Activated naive CD8-positive, alpha-beta T cell treated with anti-CD3 and anti-CD28 coated beads, Interleukin-2, amount 50 U/mL, for 24 hours (primary cell): ENCODE measurements at places on chromosomes 13 and 19.

GRCh38 chr19:640161-640558, 481 bp downstream of the FGF22 start:
- DNase-seq: no peak

DNA sequence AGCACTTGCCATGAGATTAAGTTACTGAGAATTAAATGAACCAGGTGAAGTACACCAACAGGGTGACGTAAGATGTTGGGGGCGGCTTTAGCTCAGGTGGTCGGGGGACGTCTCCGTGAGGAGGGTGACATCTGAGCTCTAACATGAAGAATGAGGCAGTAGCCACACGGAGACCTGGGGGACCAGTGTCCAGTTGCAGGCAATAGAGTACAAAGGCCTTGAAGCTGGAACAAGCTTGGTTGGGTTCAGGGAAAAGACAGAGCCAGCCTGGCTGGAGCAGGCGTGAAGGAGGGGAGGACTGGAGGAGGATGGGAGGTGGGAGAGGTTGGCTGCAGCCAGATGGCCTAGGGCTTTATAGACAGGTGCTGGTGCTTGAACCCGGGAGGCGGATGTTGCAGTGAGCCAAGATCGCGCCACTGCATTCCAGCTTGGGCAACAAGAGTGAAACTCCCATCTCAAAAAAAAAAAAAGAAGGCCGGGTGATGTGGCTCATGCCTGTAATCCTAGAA, 1.6 kb downstream of the SPINT2 start:
- DNase-seq: no peak

DNA sequence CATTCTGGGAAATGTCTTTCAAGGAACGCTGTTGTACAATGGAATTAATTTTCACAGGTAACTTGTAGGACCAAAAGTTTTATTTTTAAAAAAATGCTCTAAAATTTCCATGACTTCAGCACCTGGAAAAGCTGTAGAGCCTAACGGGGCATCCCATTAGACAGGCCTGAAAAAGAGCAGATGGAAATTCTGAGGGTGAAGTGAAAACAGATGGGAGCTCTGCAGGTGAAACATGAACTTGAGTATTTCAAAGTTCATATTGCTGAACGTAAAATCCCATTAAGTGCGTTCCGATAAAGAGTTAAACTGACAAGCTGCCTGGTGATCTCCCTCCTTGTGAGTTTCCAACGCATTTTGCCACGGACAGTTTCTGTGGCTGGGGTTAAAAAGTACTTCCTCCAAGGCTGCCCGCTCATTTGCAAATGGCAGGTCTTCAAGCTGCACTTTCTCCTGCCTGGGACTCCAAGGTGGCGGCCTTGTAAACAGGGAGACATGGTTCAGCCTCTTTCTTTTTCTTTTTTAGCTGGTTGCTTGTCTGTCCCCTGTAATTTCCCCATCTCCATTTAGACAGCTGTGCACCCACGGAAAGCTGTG, 450.4 kb downstream of the FGF9 start:
- no peak for DNase-seq

GRCh38 chr19:16229322-16229641, 31.6 kb downstream of the AP1M1 start:
- no peak for DNase-seq

DNA sequence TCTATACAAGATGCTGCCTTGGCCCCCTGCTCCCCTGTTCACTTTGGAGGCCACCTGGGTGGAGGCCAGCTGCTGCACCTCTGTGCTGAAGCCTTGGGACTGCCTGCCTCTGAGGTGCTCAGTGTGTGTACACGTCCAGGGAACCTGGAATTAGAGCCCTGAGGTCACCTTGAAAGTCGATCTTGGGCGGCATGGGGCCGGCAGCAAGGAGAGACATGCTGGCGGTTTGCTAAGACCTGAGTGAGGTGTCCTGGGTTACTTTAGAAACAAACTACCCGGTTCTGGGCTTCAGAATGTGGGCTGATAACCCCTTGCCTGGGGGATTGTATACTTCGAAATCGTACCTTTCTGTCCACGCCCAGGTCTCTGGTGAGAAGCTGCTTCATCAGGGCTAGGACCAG, 25.5 kb downstream of the TSSK6 start:
- no peak for DNase-seq

- no peak for DNase-seq
These were observed 696 bp downstream of the ZNF460 start for GRCh38 chr19:57280962-57281400.

DNA sequence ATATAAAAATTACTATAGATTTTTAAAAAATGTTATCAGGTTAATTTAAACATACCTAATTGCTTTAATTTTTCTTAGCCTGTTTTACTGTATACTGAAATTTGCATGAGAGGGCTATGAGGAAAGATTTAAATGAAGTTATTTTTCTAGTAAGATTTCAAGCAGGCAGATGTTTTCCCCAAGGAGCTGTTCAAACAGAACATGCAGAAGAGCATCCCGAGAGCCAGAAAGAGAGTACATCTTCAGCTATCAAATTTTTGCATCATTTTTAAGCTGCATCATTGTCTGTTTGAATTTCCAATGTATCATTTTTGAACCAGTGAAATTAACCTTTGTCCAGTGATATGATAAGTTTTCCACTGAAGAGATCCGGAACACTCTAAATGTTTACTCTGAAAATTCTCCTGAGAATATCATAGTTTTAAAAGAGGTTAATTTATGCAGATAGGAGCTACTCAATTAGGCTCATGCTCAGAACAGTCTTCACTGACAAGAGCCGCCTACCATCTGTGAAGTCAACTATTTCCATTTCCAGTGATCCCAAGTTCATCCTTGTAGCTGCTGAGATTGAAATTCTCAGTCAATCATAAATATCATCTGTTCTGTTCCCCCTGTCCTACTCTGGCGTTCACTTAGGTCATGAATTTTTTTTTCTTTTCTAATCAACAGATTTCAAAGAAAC, 467.7 kb upstream of the NBEA start:
- no peak for DNase-seq

DNA sequence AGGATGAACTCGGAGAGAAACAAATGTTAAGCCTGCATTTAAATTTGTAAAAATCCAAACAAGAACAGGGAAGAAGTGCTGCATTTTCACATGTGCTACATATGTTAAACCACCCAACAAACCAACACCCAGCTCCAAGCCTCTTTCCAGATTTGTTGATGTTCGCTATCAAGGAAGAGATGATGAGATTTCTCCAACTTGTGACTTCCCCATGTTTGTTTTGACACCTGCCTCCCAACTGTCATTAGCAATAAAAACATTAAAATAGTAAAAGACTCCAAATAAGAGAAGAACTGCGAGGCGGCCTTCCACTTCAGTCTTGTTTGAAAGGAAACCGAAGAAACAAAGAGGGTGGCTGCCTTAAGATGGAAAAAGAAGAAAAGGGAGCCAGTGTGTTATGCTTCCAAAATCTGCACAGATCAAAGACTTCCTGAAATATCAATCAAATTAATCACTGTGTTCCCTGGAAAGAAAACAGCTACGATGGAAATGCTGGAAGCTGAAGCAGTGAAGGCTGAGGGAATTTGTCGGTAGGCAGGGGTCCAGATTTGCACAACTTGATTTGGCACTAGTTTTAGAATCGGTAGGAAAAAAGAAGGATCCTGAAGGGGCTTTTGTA, 14.0 kb upstream of the GGACT start:
- no peak for DNase-seq

DNA sequence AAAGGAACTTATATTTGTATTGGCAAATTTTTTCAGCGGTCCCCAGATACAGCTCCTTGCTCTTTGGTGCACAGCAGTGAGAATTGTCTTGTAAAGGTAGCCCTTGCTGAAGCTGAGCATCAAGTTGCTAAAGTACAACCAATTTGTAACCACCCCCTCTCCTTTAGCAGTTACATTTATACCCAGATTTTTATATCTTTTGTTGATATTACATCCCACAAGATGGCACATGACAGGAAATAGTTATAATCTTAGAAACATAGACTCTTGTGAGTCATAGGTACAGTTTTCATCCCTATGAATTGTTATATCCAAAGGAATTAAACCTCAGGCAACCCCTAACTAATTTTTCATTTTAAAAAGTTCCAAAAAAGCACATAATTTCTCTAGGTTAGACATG, 523.0 kb upstream of the SLITRK1 start:
- DNase-seq: no peak

DNA sequence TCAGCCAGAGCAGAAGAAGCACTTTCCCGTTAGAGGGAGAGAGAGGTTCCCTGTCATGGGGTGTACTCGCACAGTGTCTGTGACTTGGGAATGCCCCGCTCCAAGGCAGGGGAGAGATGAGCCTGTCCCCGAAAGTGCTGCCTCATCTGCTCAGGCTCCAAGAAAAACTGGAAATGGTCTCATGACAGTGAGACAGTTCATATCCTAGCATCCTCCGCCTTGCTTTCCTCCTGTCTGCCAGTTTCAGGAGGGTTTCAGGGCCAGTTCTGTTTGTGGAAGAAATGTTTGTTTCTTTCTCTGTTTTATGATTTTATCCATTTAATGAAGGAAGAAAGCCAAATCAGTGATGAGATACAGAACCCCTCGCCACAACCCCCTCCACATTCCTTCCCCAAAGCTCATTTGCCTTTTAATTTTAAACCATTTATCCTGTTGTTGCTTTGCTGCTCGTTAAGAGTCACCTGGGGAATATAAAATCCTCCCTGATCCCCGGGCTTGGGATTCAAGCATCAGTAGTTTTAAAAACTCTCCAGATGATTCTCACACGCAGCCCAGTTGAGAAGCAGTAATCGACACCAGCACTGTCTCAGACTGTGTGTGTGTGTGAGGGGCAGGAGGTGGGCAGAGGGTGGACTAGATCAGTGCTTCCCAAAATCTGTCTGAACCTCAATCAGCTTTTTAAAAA, 144.6 kb upstream of the UBL3 start:
- no peak for DNase-seq

GRCh38 chr19:16949496-16950023, 60.8 kb downstream of the F2RL3 start:
- DNase-seq: no peak
